Tongue (tissue), 3 donors: ENCODE measurements at places on chromosomes 7 and 10.

DNA sequence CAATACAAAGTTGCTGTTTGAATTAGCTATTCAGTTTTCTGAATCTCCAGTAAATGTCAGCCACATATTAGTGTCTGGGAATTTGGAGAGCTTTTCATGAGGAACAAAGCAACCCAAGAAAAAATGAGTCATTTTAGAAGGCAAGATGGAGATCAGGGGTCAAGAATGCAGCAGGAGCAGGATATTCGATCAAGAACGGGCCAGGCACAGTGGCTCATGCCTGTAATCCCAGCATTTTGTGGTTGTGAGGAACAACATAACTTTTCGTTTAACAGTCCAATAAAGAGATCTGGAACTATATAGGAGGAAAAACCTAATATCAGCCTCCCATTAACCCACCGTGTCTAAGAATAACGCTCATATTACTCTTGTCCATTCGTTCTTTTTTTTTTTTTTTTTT, 600.5 kb downstream of the MAGI2 start:
- no peak for DNase-seq

DNA sequence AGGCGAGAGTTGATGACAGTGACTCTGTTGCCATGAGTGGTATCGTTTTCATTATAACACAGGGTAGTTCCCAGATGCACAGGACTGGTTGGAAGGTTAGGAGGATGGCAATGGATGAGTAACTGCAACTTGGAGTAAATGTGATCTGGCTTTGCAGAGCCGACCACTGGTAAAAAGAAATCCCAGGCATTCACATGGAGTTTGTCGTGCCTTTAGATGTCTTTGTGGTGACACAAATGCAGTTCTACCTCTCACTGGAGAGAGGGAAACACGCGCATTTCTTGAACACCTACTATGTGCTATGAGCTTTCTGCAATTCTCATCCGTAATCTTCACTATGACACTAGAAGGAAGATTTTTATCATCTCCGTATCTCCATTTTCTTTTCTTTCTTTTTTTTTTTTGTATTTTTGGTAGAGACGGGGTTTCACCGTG, 1.7 kb upstream of the MNX1 start:
- DNase-seq = no peak

DNA sequence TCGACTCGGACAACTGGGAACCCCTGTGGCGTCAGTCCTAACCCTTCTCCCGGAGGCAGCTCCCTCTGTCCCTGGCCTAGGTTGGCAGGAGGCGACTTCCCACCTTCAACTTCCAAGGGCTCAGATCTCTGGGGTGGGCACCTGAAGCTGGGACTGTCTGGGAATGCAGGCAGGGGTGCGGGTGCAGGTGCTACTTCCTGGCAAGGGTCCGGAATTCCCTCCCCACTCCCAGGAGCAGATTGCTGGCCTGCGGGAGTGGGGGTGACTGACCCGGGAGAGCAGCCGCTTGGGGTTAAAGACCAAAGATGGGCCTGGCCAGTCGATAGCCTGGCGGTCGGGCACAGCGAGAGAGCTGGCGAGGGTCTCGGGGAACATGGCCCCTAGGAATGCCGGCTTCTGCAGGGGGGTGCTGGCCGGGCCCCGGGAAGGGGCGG, 387 bp downstream of the EPHA1 start:
- no peak for DNase-seq

DNA sequence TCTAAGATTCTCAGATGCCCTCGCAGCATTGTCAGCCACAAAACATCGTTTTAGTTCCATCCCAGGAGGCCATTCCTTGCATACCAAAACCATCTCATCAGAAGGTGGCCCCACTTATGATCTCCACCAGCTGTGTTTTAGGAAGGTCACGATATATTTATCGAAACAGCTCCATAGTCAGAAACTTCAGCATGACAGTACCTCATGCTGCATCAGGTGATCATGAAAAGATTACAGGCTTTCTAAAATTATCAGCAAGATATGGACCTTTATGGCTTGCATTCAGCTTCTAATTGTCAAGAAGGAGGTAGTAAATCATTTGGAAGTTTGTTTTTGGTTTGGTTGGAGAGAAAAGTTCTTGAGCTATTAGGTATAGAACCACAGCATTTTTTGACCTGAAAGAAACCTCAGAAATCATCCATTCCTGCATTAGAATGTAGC, 20.0 kb downstream of the JAZF1 start:
- DNase-seq = no peak

- DNase-seq = no peak
Measured at GRCh38 chr7:94178230-94178629, 174.1 kb upstream of the BET1 start.

GRCh38 chr7:151174246-151175046, 7.0 kb upstream of the GBX1 start:
- peak; percentile 70 for DNase-seq

DNA sequence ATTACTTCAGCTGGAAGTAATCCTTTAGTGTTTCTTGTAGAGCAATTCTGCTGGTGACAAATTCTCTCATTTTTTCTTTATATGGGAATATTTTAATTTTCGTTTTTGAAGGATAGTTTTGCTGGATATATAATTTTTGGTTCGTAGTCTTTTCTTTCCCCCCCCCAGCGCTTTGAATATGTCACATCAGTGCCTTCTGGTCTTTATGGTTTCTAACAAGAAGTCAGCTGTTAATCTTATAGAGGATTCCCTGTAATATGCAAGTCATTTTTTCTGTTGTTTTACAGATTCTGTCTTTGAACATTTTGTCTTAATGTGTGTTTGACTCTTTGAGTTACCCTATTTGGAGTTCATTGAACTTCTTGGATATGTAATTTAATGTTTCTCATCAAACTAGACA, 96.3 kb downstream of the SDK1 start:
- no peak for DNase-seq

- peak; percentile 43 for DNase-seq
Measured at GRCh38 chr10:28796606-28797512, 119.5 kb downstream of the BAMBI start.

DNA sequence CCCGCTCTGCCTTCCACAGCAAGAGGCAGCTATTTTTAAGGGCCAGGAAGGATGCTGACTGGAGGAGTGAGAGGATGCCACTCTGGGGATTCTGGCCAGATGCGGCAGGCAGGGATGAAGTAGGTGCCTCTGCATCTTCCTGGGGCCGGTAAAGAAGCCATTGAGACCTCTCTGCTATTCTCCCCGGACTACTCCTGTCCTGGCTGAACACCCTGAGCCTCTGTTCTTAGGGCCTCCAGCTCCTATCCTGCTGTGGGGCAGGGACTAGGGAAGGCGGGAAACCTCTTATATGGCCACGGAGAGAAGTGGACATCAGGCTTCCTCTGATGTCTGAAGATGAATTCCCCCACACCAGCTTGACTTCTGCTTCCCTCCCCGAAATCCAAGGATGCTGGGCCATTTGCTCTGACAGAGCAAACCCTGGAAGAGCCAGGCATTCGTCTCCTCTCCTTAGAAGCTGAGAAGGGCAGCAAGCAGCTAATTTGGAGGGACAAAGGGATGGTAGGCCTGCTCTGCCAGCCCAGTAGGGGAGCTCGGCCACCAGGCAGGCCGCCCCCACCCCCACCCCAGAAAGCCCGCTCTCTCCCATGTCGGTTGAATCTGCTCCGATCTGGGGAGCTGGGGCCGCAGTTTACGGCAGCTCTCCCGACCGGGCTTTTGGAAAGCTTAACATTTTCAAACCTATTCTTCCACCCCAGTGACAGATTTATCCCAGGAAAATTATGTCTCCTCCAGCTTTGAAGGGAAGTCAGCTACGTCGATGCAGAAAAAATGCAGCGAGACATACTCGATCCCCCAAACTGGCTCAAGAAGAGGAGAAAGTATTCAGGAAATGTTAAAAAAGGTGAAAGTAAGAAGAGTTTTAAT, 2.8 kb downstream of the FGF8 start:
- no peak for DNase-seq

GRCh38 chr7:55570939-55571338, 1.4 kb downstream of the VOPP1 start:
- no peak for DNase-seq

DNA sequence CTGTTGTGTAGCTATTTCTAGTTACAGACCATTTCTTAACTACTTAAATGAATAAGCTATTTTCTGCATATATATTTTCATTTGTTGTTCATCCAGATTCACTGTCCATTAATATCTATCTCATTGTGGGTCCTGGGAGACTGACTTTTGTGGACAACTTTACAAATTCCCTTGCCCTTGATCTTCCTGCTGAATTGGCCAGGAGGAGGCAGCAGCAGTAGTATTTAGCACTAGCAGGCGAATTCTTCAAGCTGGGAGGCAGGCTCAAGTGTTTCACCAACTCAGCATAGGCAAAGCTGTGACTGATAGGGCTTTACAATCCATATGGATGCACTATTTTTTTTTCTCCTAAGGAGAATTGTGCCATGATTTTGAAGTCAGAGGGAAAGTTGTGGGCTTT, 461.0 kb upstream of the NRG3 start:
- DNase-seq = peak; percentile 10

DNA sequence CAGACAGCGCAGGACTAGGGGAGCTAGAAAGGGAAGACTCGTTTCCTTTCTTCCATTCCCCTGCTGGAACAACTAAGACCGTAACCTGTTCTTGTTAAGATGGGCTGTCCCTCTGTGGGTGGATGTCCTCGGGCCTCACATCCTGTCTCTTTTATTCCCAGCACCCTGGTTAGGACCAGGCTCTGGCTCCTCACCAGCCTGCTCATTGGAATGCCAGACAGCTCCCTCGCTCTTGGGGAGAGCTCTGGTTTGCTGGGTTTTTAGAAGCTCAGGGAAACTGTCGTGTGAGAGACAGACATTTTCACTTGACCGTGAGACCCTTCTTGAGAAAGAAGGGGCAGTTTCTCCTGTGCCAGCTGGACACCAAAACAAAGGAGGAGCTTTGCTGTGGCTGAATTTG, 58.1 kb upstream of the HABP2 start:
- no peak for DNase-seq

DNA sequence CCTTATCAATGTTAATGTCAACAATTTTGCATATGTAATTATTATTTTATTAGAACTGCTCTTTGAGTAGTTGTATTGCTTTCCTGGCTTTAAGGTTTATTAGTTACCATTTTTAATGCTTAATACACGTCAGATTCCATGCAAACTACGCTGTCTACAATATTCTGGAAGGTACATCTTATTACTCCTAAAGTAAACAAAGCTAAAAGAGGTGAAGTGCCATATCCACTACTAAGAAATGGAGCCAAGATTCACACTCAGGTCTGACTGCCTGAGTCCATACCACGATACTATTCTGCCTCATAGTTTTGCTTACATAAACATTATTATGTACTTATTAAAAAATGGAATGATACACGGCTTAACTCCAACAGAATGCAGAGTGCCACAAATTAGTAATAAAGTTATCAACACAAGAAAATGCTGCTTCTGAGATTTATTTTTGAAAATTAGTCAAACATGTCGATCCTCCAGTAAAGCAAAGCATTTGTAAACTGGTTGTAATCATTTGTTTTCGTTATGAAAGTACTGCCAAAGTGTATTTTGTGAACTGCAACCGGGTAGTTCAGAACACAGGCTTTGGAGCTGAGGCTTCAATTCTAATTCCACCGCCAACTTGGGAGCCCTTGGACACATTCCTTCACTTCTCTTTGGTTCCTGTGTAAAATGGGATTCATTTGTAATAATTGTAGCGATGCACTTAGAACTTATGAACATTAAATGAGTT, 1.1 kb upstream of the DMTF1 start:
- DNase-seq = no peak

DNA sequence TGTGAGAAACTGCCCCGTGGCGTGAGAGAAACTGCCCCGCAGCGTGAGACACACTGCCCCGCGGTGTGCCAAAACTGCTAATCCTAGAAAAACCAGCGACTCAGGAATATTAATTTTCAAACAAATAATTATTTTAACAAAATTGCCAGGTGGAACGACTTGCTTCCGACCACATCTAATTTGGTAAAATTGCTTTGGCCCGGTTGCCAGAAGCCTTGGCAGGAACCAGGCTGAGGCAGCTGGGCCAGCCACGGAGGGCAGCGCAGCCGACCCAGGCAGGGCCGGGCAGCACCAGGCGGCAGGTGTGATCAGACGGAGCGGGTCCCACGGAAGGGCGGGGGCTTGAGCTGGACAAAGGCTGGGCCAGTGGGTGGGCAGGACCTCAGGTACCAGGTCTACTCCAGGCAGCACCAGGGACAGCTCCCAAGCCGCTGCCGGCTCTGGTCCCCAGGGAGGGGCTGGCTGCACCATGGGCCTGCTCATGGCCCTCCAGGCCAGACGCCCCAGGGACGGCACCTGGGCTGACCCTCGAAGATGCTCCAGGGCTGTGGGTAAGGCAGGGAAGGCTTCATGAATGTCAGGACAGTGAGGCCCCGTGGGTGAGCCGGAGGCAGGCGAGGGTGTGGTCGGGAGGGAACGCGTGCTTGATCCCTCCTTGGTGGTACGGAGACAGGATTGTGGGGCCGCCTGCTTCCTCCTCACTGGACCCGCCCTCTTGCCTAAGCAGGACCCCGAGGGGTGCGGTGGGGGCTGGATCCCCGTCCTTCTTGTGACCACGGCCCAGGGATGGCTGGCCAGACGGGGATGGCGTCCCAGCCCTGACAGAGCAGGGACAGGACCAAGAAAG, 7.7 kb upstream of the ADGRA1 start:
- DNase-seq = peak; percentile 77

DNA sequence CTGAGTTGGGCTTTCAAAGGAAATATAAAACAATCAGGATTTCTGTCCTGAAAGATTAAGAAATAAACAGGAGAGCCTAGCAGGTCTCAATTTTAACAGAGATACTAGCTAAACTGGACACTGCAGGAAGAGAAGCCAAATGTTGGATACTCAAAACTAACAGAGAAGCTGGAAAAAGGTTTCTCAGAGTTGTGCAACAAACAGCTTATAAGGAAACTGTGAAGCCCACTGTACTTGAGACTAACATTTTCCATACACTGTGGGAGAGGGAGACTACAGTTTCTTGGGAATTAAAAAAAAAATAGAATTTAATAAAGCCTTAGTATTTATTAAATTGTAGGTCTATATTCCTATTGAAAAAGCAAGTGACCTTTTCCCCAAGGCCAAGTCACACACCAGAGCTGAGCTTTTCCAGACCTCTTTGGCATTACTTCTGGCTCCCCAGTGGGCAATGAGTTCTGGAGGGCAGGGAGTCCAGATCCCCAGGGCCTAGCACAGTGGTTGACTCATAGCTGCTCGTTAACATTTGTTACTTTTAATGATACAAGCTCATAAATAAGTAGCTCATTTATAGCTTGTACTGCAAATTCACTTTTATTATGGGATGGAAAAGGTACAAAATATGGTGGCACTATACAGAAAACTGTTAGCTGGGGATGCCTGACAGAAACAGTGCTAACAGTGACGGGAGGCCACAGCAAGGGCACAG, 68.3 kb downstream of the MINDY3 start:
- DNase-seq = no peak

- no peak for DNase-seq
Measured at GRCh38 chr10:65710306-65710705, 1215.5 kb upstream of the LRRTM3 start.

GRCh38 chr10:12780634-12781601, 220.6 kb downstream of the CCDC3 start:
- no peak for DNase-seq

GRCh38 chr7:125098377-125098970, 168.8 kb upstream of the POT1 start:
- no peak for DNase-seq

DNA sequence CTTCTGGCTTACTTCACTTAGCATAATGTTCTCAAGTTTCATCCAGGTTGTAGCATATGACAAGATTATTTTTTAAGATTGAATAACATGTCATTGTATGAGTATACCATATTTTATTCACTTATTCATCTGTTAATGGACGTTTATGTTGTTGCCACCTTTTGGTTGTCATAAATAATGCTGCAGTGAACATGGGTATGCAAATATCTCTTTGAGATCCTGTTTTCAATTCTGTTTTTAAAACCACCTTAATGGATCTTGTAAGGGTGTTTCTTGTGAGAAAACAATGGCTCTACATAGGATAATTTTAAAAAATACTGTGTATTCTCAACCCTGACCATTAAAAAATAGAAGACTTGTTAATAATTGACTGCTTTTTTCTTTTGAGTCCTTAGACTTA, 290.7 kb upstream of the TMEM229A start:
- DNase-seq = no peak
